ENCODE measurements at places on chromosomes 5 and 9.

GRCh38 chr9:22079873-22080341 lies 70.8 kb upstream of the CDKN2B start:
- peak; percentile 46 for DNase-seq

GRCh38 chr9:131273856-131274673 lies 2.2 kb downstream of the FAM78A start:
- no peak for DNase-seq

DNA sequence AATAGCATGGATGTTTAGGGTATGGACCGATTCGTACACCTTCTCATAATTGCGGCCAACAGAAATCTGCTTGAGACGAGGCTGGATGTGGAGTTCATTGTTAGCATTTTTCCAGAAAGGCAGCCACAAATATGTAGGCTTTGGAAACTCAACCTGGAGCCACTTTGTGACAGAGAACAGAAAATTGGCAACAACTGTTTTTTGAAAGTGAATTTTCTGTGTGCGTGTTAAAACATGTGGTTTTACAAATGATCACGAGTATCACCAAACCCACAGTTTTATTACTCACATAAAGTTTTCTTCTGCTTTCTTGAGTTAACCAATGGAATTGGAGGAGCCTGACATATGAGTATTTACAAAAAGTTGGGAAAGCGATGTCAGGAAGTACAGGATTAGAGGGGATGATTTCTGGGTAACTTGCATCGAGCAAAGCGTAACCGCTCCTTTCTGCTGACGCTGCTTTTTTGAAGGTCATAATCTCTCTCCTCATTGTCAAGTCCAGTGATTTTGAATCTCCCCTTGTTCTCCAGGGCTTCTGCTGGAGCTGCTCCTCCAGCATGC lies 138.5 kb upstream of the TAF11L2 start:
- DNase-seq: no peak

DNA sequence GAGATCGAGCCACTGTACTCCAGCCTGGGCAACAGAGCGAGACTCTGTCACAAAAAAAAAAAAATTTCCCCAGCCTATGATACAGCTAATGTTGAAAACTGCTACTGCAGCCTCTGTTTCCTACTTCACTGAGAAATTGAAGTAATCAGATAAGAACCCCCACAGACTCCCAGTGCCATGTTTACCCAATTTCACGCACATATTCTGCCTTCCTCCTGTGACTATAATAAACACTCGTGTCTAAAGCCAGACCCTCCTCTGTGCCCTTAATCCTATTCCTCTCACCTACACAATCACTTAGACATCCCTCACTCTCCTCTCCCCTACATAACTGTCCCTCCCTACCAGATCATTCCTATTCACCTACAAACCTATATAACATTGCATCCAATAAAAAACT lies 6.4 kb downstream of the ARAP3 start:
- DNase-seq: no peak

DNA sequence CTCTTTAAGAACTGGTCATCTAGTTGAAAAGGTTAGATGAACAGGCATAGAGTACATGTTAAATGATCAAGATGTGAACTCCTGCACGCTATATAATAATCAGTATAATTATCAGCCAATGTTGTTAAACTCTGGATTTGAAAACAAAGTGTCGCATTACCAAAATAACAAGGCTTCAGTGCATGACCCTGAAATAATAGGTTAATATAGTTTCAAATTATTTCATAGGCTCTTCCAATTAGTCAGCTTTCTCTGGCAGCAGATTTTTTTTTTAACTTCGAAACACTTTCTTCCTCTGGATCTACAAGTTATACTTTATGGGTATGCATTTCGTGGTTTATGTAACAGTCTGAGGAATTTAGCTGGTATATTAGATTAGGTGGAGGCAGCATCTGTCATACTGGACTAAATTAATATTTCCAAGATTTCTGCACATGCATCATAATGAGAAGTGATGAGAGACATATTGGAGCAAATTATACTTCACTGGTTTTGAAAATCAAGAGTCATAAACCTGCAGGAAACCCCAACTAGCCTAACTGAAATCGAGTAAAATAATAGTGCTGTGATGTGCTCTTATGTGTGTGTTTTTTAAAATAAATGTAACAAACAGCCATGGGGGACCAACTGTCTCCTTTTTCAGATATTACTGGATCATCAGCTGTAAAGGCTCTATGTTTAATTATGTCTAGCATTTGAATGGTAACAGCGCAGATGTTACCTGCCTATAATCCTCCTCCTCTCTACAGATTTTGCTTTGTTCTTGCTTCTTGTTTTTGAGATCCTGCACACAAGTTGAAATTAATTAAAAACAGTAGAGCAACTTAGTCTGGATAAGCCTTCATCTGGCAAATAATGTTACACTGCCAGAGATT lies 85.9 kb upstream of the CKMT2 start:
- no peak for DNase-seq

DNA sequence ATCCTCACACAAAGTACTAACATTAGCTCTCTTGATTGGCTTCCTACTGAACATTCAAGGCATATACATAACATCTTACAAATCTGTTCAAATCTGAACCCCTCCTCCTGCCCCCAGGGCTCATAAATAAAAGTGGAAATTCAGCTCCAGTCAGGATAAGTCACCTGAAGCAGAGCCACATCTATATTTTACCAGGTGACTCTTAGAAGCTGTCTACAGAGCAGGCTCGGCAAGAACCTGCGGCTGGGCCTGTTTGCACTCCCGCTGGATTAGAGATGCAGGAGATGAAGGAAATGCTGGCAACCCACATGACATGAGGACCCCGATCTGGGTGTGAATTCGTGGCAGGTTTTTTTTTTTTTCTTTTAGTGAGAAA lies 3.0 kb upstream of the CPLX2 start:
- DNase-seq: no peak

DNA sequence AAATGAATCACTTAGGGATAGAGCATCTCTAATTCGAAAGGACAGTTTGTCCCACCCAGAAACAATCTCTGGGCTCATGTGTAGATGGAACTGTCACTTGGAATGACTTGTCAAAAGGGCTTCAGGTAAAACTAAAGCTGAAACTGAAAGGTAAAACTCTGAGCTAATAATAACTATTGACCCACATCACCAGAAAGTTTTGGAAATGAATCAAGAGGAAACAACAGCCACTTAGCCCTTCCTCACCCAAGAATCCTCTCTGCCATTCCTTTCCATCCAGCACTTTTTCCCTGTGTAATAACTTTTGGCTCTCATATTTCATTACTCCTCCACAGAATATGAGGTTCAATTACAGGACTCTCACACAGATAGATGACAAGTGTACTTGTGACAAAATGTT lies 14.0 kb upstream of the GLRX start:
- no peak for DNase-seq

- DNase-seq: no peak
Measured at GRCh38 chr5:124419531-124419930, 326.9 kb downstream of the ZNF608 start.

DNA sequence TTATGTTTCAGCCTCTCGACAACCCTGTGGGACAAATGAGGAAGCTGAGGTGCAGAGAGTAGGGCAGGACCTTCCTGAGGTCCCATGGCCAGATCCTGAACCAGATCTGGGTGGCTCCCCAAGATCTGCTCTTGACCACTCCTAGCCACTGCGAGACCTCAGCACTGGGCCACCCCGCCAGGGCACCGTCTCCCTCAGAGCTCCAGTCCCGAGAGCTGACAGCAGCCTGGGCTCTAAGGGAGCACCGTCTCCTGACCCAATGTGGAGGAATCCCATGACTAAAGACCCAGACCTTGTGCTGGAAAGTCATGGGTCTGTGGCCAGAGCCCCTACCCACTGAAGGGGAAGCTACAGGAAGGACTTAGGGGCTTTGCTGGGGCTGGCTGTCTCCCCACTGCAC lies 4.5 kb upstream of the LMX1B start:
- no peak for DNase-seq

All from hippocampal formation (tissue), 2 donors.